OCI-LY7 (cell line): ENCODE measurements at places on chromosomes 3 and 15. TPM values are rescaled to one million over a fixed set of nuclear protein-coding genes. Genes with fewer than 3 reads are reported as not detected.

IQCH gene
- 5.8 and 5.9 TPM in 2 replicates for total RNA-seq

DNA sequence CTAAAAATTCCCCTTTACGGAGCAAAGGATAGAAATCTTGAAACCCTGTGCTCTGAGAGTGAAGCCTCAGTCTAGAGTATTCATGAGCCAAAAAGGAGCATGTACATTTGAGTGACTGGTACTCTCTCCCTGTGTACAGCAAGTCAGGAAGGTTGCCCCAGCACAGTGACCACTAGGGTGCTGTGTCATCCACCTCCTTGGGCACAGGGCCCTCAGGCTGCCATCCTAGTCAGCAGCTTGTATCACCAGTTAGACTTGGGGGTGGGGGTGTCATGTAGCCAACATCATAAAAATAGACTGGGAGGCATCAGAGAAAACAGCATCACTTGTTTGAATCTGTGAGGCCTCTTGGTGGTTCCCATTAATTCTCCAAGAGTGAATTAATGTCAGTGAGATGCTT, 12.0 kb downstream of the NME9 start:
- no peak for DNase-seq

DNA sequence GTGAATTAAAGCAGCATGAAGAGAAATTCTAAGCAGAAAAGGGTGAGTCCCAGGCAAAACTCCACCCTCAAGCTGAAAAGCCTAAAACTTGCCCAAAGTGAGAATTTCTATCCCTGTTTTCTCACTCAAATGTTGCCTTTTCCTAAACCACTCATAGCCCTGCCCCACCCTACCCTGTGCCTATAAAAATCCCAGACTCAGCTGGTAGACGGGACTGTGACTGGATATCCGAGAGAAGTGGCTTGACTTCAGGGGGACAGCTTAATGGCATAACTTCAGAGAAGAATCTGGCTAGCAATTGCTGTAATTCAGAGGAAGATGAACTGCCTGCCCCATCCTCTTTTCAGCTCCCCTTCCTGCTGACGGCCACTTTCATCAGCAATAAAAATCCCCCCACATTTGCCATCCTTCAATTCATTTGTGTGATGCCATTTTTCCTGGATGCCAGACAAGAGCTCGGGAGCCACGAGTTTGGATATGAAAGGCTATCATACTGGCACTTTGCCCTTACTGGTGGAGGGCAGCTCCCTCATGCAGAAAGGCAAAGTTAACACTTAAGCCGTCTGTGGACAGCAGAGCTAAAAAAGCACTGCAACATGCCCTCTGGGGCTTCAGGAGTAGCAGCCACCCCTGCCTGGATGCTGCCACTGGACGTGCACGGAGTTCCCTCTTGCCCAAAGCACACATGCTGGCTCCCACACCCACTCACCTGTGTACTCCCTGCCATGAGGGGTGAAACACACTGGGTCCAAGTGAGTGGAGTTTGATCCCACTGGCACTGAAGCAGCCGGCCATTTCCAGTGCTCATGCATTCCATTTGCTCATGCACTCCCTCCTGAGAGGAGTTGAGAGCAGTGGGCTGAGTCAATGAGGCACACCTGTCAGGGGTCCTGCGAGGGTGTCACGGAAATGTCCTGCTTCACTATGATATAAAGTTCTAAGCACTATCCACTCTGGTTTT, 670.6 kb downstream of the PLOD2 start:
- DNase-seq: no peak

- peak; percentile 80 for DNase-seq
Measured at GRCh38 chr3:143001034-143001368, 369 bp upstream of the U2SURP start.

DNA sequence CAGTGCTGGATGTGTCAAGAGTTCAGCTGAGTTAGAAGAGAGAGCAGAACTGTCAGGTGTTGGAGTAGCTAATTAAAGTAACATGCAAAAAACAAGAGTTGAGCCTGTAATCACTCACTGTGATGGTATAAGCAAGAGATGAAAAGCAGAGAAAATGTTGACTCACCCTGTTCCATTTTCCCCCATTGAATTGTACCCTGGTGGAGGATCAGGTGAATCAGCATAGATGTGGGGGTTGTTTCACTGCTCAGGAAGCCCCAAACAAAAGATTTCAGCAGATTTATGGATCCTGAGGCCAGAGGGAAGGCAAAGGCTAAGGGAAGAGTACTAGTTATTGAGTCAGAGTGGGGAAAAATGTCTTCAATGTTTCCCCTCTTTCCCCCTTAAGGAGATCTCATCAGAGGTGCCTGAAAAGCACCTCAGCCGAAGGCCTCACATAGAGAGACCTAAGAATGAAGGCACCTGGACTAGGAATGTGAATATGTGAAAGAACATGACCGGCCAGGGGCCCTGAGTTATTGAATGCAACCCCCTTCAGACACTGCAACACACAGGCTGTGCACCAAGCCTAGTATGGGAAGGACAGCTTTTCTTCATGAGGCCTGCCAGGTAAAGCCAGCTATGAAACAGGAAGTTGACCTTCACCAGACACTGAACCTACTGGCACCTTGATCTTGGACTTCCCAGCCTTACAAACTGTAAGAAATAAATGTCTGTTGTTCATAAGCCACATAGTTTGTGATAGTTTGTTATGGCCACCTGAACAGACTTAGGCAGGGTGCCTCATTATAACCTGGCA, 90.1 kb downstream of the TMCO5A start:
- DNase-seq: peak; percentile 10

DNA sequence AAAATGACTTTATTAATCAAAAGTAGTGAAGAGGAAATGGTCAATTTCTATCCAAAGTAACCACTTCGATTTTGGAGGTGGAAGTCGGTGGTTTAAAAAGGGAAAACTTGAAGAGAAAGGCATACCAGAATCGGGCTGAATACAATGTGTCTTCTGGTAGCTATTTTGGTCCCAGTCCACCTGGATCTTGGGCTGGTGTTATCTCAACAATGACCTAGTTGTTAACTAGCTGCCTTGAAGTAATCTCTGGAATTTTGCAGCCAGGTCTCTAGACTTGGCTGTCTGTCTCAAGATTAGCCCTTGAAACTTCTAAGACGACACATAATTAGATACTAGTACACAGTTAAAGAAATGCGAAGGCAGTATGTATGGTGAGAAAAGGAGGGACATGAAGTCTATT, 409.8 kb downstream of the GRM7 start:
- DNase-seq: no peak
